ENCODE measurements at places on chromosomes 5 and 9. TPM values are rescaled to one million over a fixed set of nuclear protein-coding genes. Genes with fewer than 3 reads are reported as not detected.

The EIF4E1B gene
- total RNA-seq: not detected

GRCh38 chr5:171747061-171747859 lies 38.4 kb upstream of the SMIM23 start:
- DNase-seq: no peak

DNA sequence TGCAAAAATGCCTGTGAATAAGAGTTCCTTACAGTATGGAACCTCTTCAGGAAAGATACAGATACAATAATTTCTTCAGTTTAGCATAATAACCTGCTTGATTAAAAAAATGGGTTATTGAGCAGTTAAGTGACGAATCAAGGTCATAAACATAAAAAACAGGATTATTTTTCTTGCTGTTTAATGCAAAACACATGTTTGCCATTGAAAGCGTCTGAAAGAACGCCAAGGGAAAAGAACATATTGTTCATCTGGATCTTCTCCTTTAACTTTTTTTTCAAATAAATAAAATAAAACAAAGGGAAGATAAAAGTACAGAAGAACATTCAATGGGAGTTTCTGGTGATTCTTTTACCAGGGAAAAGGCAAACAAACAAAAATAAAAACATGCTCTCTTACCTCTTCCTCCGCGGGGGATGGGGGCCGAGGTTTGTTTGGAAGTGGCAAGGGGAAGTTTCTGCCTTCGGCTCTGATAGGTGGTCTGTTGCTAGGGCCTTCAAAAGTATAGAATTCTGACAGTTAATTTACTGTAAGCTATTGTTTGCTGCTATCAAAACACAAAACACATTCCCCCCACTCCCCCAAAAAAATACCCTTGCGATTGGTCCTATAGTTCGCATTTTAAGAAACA lies 20.1 kb downstream of the C5orf58 start:
- DNase-seq: no peak

The FRMD3 gene
- total RNA-seq: 105 TPM

GRCh38 chr9:108673386-108673785 lies 182.4 kb downstream of the ACTL7B start:
- DNase-seq: no peak

DNA sequence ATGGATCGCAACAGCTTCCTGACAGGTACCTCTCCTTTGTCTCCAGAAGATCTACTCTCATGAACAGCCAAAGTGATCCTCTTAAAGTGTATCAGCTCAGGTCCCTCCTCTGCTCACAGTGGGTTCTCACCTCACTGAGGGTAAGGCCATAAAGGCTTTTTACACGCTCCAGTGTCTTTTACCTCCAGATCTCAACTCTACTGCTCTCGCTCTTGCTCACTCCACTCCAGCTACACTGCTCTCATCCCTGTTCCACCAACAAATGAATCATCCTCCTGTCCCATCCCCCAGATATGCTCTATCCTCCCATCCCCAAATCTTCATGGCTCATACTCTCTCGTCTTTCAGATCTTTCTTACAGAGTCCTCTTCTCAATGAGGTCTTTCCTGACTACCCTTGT lies 248.6 kb upstream of the EFNA5 start:
- no peak for DNase-seq
